Cardiac septum (tissue), 1 donor: ENCODE measurements at places on chromosomes 6 and 20. TPM values are rescaled to one million over a fixed set of nuclear protein-coding genes. Genes with fewer than 3 reads are reported as not detected.
A peak's percentile ranks its signal among the peaks of the same experiment; 100 is the strongest.

Gene SRSF6
- total RNA-seq, result 57.4 TPM

DNA sequence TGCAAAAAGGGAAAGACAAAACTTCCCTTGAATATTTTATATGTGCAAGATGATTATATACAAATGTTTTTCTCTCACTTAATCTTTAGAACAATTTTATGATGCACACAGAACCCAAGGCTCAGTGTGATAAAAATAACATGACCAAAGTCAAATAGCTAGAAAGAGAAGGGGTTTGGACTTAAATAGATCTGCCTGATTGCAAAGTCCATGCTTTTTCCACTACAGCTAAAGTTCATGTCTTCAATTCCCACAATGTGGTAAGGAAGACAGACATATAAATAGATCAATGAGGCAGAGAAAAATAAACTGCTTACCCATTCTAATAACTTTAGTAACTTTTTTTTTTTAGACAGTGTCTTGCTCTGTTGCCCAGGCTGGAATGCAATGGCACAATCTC is 143.8 kb downstream of the CDK19 start:
- DNase-seq, result no peak

DNA sequence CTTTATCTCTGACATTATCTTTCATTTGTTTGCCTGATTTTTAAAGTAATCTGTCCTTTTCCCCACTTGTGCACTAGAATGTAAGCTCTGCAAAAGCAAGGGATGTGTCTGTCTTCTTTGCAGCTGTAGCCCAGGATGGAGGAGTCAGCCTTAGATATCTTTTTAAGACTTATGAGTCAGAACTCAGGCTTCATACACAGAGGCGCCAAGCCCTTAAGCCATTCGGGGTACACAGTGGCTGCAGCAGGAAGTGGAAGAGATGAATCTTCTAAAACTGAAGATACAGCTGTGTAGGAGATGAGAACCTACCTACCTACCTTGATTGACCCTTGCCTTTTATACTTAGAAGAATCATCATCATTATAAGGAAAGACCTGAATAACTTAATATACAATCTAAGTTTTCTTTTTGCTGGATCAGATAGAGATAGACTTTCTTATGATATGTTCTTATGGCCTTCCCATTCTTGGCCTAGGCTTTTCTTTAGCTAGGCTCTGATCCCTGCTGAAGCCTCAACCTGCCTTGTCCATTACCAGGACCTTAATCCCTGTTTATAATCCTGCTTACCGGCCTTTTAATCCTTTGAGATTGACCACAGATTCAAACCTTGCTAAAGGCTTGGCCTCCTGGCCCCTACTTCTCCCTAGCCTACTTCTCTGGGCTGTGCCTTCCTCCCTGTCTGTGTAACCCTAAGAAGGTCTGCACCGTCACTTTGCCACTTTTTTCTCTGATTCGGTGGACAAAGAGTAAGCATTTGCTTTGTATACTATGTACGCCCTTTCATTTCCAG is 304.5 kb downstream of the PRL start:
- no peak for DNase-seq

Gene MTHFD1L
- 5.3 TPM for total RNA-seq

- no peak for DNase-seq
Measured at GRCh38 chr6:136994782-136995181, 50.0 kb downstream of the IL20RA start.

DNA sequence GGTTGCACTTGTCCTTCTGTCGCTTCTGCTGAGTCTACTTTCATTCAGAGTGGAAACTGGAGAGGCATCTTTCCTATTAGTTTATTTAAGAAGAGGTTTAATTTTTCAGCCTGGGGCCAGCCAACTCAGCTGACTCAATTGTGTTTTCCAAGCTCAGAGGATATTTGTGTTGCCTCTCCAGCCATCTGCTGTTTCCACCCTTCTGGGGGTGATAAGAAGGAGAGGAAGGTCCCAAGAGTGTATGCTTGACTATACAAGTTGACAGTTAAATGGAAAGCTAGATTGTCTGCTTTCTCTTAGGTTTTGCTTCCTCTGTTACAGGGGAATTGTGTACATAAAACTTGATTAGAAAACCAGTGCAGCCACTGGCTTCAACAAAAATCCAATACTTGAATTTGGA is 3.0 kb downstream of the PSMF1 start:
- no peak for DNase-seq

Gene CD164
- 137 TPM for total RNA-seq

DNA sequence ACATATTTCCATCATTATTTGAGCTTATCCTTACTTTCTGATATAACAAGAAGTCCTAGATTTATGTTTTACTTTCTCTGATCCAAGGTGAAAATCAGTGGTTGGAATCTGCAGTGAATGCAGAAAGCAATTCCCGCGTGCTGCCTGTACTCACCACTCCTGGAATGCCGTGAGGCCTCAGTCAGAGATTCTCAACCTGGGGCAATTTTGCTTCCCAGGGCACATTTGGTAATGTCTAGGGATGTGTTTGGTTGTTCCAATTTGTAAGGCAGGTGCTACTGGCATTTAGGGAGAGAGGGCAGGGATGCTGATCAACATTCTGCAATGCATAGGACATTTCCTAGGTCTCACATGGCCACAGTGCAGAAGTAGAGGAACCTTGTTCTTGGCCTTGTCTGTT is 23.9 kb downstream of the CST4 start:
- no peak for DNase-seq

- DNase-seq, result no peak
Measured at GRCh38 chr20:4898282-4899244, 102.7 kb downstream of the SLC23A2 start.

Gene TNNC2
- not detected for total RNA-seq

DNA sequence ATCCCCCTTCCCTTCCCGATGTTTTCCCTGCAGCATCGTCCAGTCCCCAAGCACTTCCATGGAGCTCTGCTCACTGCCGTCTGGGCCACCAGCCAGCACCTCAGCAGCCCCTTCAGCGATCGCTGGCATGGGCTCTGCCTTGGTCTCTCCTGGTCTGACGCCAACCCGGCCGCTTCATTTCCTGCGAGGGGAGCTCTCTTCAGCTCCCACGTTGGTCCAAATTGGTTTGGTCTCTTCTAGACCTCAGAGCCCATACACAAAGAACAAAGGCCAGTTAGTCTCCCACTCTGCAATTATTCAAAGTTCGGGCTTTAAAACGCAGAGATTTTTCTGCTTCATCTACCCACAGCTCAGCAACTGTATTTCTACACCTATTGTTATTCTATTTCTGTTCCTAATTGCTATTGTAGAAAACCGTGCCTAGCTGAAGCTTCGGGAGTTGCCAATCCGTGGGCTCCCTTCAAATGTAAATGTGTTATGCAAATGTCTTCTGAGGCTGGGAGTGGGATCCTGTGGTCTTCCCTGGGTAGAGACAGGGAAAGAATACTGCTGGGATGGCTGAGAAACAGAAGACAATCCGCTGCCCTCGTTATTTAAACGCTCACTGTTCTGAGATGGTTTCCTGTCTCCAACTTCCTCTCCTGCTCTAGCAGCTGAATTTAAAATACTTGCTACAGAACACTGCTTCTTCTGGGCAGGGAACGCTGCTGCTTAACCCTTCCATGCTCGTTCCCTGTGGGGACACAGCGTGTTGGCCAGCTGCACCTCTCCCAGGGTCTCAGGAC is 154.2 kb upstream of the QKI start:
- no peak for DNase-seq

- DNase-seq, result no peak
Measured at GRCh38 chr6:147510929-147511590, 2.6 kb downstream of the SAMD5 start.

GRCh38 chr6:112936504-112936903 is 589.4 kb downstream of the RFPL4B start:
- no peak for DNase-seq

Gene NELFE
- total RNA-seq, result 46.7 TPM

Gene MLN
- total RNA-seq, result not detected

DNA sequence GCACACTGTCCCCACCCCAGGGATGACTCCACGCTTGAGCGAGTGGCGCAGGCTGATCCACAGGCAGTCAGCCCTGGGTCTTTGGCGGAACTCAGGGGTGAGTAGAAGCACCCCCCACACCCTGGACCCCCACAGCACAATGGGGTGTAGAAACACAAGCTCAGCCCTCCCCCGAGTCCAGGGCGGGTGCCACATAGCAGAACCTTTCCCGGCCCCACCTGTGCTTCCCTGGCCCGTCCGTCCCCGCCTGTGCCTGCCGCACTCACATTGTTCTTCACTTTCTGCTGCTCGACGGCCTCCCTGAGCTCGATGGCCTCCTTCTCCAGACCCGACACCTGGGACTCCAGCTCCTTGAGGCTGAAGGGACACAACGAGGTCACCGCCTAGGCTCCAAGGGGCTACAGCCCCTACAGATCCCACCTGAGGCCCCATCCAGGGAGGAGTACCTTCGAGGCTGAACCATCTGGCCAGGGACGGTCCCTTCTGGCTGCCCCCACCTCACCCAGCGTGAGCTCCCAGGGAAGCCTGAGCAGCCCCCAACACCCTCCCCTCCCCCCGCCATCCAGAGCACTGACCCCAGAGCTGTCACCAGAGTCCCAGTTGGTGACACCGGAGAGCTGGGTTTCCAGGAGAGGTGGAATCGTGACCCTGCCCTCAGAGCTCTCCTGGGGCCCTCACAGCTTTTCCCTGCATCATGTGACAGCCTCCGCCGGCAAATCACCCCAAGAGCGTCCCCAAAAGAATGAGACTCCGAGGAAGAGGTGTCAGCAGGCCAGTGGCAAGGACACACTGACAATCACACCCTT is 55.6 kb downstream of the DSTN start:
- peak; percentile 64 for DNase-seq

DNA sequence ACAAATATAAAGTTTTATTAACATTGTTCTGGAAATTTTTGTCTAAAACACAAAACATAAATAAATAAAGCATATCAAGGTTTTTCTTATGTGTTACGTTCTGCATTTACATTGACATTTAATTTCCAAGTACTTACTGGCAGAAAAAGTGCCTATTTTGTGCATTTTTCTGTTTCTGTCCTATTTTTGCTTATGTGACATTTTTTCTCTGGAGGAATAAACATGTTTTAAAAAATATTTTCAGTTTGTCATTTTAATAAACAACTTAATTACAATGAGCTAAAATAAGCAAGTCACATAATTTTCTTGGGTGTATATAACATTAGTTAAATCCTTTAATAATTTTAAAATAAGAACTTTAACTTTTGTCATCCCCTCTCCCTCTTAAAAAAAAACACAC is 94.4 kb upstream of the HS3ST5 start:
- no peak for DNase-seq

DNA sequence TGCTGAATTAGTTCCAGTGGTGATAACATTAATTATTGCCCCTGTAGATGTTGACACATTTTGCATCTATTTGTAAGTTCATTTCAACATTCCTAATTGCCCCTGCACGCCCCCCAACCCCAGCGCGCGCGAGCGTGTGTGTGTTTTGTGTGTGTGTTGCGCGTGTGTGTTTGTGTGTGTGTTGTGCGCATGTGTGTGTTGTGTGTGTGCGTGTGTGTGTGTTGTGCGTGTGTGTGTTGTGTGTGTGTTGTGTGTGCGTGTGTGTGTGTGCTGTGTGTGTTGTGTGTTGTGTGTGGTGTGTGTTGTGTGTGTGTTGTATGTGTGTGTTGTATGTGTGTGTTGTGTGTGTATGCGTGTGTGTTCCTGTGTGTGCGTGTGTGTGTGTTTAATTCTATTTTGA is 245.7 kb upstream of the GMDS start:
- no peak for DNase-seq
